ENCODE measurements at places on chromosomes 4 and X. TPM values are rescaled to one million over a fixed set of nuclear protein-coding genes. Genes with fewer than 3 reads are reported as not detected.

DNA sequence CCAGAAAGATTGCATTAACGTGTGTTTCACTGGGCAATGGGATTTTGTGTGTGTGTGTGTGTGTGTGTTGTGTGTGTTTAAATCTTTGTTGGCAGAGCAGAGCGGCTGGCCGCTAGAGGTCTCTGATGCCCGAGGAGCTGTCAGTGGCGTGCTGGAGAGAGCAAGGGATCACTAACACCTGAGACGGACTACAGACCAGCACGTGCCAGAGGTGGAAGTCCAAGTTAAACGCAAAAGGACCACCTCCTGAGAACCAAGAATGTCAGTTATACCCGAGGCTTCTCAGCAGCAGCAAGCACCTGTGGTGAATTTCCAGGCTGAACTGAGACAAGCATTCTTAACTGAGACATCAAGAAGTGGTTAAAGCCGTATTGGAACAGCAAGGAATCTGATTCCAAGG is 9.0 kb upstream of the SLC25A14 start:
- peaks cover 10% of the 10 kb centered on the region for H3K27me3 ChIP-seq
- no peak overlapping the region for H3K4me3 ChIP-seq
- no peaks in the 10 kb centered on the region for H3K4me1 ChIP-seq

- no peak overlapping the region for H3K4me3 ChIP-seq
- H3K4me1 ChIP-seq = no peaks in the 10 kb centered on the region
- H3K36me3 ChIP-seq = no peaks in the 10 kb centered on the region
- no peak for DNase-seq
- no peaks in the 10 kb centered on the region for H3K27me3 ChIP-seq
These were observed 412.1 kb downstream of the SMARCA1 start for GRCh38 chrX:129111081-129111798.

GRSF1 gene
- total RNA-seq = 82.0 TPM

CT55 gene
- total RNA-seq = not detected

Measured in uterus (tissue), 4 donors.